ENCODE measurements at places on chromosomes 6 and 20. TPM values are rescaled to one million over a fixed set of nuclear protein-coding genes. Genes with fewer than 3 reads are reported as not detected.

MMP24 gene
- 7.3 TPM for polyA plus RNA-seq

SPATA2 gene
- 4.0 TPM for polyA plus RNA-seq

GNMT gene
- 443 TPM for polyA plus RNA-seq

OR10C1 gene
- not detected for polyA plus RNA-seq

ISM1 gene
- polyA plus RNA-seq: 1.4 TPM

C6orf141 gene
- 21.1 TPM for polyA plus RNA-seq

DSE gene
- polyA plus RNA-seq: 1.7 TPM

GRCh38 chr6:109008537-109009235, 86.0 kb downstream of the SESN1 start:
- no peak for DNase-seq

- DNase-seq: no peak
Observed at GRCh38 chr6:22852101-22852500, 282.7 kb downstream of the HDGFL1 start.

DNA sequence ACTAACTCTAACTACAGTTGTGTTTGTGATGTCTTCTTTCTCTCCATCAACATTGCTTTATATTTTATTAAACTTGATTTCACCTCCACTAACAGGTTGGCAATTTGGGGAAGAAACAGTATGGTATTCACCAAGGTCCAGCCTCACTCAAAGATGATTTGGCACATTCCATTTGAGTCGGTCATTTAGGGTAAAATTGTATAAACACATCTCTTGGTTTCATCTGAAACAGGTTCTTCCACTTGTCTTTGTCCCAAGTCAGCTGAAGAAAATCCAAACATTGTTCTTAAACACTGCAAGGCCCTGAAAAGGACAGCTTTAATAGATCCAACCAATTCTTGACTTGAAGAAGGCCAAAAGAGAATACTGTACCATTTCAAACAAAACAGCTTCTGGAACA, 104.9 kb upstream of the NT5E start:
- DNase-seq: no peak

GRCh38 chr20:34794006-34794585, 31.4 kb downstream of the NCOA6 start:
- DNase-seq: no peak

DNA sequence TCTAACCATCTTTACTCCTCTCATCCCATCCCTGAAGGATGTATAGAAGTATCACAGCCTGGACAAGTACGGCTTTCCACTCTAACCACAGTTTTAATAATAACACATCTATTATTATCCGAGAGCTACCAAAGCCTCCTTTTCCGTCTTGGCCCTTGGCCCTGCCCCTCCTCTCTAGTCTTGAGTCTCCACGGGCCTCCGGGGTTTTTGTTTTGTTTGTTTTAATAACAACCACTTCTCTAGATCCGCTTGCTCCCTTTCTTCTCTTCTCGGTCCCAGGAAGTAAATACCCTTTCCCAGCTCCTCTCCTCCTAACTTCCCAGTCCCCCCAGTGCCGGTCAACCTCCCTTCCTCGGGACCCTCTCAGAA, 661 bp downstream of the LCA5 start:
- no peak for DNase-seq

DNA sequence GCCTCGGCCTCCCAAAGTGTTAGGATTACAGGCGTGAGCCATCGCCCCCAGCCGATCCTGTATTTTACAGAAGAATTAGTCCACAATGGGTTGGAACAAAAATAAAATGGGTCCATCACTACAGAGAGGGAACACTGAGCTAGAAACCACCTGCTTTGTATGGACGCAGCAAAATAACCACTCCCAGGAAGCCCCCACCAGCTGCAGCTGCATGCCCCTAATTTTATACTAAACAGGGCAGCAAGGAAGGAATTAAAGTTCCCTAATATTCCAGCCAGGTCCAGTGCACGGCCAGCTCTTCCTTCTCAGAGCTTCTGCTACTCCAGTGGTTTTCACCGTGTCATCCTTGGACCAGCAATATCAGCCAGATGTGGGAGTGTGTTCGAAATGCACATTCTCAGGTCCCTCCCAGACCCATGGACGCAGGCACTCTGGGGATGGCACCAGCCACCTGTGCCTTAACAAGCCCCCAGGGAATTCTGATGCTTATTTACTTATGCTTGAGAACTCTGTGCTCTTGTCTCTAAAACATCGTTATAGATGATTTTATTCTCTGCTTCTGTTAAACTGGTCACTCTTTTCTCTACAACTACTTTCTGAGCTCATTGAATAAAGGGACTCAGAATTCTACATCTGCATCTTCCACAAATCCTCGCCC, 189.5 kb upstream of the SLC24A3 start:
- DNase-seq: no peak

DNA sequence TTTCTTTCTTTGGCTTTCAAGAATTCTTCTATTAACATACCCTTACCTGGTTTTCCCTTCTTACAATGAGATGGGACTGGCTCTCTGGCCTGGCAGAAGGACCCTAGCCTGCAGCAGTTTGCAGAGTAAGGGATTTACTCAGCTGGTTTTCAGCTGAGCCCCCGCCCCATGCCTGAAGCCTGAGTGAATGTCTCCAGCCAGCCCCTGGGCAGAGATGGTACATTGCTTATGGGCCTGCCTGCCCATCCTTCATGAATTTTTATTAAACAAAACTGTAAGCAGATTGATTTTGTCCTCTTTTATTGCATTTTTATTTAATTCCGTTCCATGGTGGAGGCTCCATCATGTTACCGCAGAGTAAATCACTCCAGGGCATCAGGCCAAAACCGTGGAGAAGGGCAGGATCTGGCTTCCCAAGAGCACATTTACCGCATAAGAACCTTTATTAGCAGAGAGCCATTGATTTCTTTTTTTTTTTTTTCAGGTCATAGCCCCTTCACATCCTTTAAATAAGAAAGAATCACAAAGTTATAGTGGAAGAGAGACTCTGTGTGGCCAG, 316.2 kb downstream of the DHX35 start:
- no peak for DNase-seq

DNA sequence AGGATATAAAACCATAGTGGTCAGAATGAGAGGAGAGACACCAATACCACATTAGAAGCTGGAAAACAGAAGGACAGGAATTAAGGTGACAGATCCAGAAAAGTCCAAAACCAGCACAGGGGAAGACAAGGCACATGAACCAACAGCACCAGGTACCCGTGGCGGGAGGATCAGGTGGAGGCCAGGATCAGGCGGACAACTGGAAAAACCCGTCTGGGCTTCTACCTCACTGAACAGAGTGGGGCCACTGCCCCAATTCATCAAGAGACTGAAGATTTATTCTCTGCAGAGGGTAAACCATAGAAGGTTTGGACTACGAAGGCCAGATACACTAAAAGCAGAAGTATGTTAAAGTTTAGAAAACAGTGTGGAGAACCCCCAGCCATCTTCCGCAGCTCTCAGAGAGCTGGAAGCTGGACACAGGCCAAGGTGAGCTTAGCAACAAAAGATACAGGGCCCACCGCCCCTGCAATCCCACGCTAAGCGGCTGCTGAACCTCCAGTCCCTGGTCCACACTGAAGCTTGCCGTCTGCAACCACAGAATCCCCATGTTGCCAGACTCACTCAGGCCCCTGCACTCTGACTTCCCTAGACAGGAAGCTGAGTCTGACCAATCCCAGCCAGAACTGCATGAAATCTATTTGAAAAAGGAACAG, 29.9 kb downstream of the ABHD12 start:
- peak; percentile 22 for DNase-seq

GRCh38 chr6:23951691-23952090, 174.3 kb upstream of the NRSN1 start:
- DNase-seq: no peak

DNA sequence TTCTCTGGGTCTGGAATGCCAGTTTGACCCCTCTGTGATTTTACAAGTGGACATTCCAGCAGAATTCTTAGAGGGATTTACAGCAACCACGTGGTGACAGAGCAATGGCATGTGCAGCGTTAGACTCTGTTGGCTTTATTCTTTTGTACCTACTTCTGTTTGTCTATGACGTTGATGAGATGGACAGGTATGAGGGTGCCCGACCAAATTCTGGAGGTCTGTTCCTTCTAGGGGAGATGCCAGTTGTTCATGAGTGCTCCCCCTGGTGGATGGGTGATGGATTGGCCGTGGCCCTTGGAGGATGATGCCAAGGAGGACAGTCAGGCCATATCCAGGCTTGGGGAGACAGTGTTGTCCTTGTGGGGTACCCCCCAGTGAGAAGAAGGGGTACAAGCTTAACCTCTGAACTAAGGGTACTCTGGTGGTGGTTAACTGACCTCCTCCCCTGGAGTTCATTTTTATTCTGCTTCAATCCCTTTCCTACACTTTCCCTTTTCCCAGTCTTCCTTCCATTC, 198.6 kb downstream of the DTNBP1 start:
- DNase-seq: peak; percentile 66

DNA sequence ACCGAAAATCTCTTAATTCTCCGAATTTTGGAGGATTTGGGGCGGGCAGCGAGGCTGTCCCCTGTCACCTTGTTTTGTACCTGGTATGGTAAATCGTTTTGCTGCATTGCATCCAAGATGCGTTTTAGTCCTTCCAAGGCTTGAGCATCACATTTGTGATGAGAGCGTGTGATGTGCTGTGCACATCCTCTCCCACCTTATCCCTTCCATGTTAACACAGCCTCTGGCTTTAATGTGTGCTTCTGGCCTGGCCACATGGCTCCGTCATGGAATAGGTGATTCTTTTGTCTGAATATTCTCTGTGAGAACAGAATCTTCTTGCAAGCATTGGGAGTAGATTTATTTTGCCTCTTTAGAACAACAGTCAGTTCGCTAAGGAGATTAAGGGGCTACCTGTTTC, 763 bp downstream of the TMEM14A start:
- DNase-seq: no peak

GRCh38 chr6:137171824-137172733, 1.4 kb downstream of the IL22RA2 start:
- DNase-seq: no peak

DNA sequence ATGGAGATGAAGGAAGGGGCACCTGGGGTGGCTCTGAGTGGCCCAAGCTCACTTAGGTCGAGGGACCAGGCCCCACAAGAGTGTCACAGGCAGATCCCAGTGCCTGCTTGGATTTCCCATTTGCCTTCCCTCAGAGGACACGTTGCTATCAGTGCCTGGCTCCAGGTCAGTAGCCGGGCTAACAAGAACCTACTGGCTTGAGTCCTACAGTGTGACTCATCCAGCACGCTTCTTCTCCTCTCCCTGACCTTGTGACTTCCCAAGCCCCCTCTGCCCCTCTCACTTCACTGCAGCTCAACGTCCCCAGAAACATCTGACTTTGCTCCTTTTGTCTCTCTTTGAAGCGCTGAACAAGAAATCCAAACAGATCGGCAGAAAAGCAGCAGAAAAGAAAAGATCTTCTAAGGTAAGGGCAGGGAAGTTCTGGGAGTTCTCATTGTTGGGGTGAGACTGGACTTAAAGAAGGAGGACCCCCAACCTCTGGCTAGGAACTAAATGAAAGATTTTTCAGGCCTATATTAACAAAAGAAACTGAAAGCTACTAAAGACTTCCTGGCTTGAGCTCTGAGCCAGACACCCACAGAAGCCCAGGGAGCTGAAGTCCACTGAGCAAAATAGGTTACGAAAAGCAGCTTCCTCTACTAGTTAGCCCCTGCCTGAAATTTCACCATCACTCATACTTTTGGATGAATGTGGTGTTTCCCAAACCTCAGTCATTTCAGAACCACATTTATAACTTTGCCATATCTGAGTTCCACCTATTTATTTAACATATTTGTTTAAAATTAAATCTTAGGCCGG, 21.5 kb downstream of the ASIP start:
- DNase-seq: no peak

DNA sequence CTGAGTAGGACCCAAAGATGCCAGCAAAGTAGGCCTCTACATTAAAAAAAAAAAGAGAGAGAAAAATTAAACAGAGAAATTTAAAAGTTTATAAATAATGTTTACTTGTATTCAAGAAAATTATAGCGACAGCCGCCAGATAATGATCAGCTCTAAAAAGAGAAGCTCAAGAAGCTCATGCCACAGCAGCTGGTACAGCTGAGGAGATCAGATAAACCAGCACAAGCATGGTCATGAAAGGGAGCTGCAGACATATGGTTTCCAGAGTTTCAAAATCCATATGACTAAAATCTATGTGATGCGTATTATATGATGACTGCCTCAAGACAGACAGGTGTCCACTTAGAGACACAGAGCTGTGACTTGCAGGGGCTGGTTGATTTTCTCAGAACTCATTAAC, 13.6 kb upstream of the HLA-C start:
- DNase-seq: no peak

DNA sequence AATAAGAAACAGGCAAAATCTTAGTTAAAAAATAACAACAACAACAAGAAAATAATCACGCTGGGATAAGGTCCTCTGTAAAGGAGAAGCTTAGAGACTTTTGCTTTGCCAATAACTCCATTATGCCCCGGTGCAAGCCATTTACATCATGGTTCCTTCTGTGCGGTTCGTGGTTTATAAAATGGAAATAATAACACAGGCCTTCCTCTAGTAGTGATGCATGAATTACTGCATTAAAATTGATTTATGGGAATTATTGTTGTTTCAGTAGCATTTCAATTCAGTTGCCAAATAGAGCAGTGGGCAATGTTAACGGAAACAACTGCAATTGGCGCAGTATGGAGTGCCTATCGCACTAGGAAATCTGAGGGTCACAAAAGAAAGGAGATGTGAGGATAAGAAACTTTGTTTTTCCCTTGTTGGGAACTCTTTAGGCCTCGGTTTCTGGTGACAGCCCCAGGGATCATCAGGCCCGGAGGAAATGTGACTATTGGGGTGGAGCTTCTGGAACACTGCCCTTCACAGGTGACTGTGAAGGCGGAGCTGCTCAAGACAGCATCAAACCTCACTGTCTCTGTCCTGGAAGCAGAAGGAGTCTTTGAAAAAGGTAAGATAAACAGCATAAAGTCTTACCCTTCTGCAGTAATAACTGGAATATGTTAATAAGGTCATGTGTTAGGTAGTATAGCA, 1.1 kb downstream of the CD109 start:
- DNase-seq: no peak

DNA sequence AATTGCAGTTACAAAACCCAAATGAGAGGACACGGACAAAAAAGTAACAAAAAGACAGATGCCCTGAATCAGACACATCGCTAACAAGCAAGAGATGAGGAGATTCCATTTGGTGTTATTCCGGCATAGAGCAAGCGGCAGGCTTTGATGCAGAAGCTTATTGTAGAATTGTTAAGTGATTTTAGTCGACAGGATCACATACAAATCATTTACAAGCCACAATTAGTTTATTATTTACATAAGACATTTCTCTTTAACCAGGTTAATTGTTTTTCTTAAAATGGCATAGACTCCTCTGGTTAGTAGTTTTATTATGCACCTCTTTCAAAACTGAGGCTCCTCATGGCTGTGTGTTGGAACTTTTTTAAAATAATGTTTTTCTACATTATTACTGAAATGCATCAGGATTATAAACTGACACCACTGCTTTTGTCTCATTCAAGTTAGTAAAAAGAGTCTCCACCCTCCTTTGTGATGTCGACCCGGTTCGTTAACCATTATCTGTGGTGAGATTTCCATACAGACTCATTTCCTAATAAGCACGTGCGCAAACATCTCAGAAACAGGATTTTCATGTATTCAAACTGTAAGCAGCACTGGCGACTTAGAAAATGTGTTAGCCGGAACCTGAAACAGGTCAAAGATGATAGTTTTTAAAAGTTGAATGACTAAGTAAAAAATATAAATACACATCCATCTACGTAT, 119.8 kb downstream of the COL12A1 start:
- no peak for DNase-seq

Measured in pancreas (tissue), 10 donors.